ENCODE measurements at places on chromosomes 6 and 20.

DNA sequence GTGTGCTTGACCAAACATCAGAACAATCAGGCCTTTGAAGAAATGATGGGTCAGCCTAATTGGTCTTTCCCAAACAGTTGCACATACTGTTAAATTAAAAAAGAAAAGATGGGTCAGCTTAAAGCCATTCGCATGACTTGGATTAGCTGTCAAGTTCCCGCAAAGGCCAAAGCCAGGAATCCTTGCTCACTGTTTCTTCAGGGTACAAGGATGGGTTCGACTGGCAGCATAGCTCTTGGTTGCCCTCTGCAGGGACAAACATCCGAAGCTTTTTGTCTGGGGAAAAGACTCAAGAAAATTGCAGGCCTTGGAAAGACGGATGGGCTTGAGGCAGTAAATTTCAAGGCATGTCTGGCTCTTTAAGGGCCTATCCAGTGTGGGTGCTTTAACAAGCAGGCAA is 168.0 kb downstream of the HDGFL1 start:
- peak; percentile 81 for DNase-seq

DNA sequence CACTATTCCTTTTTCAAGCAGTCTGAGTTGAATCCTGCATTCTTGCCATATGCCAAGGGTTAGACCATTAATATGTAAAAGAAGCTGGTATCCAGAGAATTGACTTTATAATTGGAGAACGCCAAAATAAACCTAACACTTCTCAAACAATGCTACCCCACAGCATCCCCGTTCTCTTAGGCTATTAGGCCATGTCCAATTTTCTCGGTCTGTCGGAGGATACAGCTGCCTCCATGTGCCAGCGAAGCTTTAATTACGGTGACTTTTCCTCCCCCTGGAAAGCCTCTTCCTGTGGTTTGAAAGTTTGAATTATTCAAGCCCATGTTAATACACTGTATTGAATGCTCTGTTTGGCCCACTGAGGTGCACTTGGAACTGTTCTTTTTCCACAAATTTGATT is 60.5 kb downstream of the HS3ST5 start:
- no peak for DNase-seq

- no peak for DNase-seq
Measured at GRCh38 chr6:5469101-5469846, 208.0 kb downstream of the FARS2 start.

- DNase-seq, result peak; percentile 61
Measured at GRCh38 chr6:141463237-141463977, 669.3 kb upstream of the GJE1 start.

Measured in fibroblast of skin of scalp (primary cell).